ENCODE measurements at places on chromosomes 1 and 21. TPM values are rescaled to one million over a fixed set of nuclear protein-coding genes. Genes with fewer than 3 reads are reported as not detected.
A peak's percentile ranks its signal among the peaks of the same experiment; 100 is the strongest.

Gene HPCAL4
- total RNA-seq: 0.55 TPM

Gene LIPI
- total RNA-seq: not detected

Gene FCRL2
- total RNA-seq: not detected

Gene PYHIN1
- total RNA-seq: 12.5 TPM

Gene PLPPR4
- total RNA-seq: not detected

GRCh38 chr1:32291708-32292538 lies at the start of gene HDAC1:
TSS of gene HDAC1 (plus strand) at chr1:32292083. CDS start at chr1:32292170, 87 bp downstream.
- H3K36me3 ChIP-seq: peaks cover 34% of the 10 kb centered on the region
- peak within 1 kb of the TSS; percentile 100 for H3K4me3 ChIP-seq
- H3K4me1 ChIP-seq: peaks cover 57% of the 10 kb centered on the region
- H3K27ac ChIP-seq: peak within 1 kb of the TSS; percentile 98

- H3K4me3 ChIP-seq: no peak overlapping the region
- no peak overlapping the region for H3K27ac ChIP-seq
- peaks cover 5% of the 10 kb centered on the region for H3K4me1 ChIP-seq
- DNase-seq: no peak
Observed at GRCh38 chr1:20358761-20359263, 68.1 kb downstream of the VWA5B1 start.

DNA sequence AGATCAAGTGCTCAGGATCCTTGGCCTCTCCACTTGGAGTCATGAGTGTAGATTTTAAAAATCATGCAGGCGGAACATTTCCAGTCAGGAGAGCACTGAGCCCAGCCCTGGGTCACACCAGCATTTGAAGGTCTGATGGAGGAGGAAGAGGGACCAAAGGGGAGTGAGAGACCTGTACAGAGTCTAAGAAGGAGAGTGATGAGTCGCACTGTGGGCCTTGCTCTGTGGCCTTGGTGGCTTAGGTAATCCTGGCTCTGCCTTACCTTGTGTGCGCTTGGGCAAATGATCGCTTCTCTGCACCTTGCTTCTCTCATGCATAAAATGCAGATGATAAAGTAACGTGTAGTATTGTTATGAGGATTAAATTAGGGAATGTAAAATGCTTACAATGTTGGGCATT lies 225.3 kb downstream of the SDCCAG8 start:
- H3K27me3 ChIP-seq: no peaks in the 10 kb centered on the region
- peaks cover 26% of the 10 kb centered on the region for H3K4me1 ChIP-seq
- no peak overlapping the region for H3K27ac ChIP-seq
- H3K36me3 ChIP-seq: no peaks in the 10 kb centered on the region
- no peak overlapping the region for H3K4me3 ChIP-seq

DNA sequence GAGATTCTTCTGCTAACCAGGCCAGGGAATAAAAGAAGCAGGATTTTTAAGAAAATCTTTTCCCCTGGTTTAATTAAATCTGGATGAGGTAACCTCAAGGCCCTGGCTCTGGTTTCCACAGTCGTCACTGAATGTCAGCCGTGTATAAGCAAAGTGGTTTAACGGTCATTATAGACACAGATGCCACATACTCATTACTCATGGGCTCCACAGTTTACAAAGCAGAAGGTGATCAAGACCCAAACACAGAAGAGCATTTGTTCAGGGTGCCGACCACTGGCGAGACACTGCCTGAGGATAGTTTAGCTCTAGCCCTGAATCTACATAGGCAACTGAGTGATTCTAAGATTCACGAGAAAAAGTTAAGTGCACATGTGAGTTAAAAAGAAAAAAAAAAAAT lies 27.8 kb upstream of the RAP1GAP start:
- peaks cover 22% of the 10 kb centered on the region for H3K4me1 ChIP-seq
- peaks cover 48% of the 10 kb centered on the region for H3K36me3 ChIP-seq
- no peak overlapping the region for H3K27ac ChIP-seq
- no peak overlapping the region for H3K4me3 ChIP-seq
- H3K27me3 ChIP-seq: no peaks in the 10 kb centered on the region

DNA sequence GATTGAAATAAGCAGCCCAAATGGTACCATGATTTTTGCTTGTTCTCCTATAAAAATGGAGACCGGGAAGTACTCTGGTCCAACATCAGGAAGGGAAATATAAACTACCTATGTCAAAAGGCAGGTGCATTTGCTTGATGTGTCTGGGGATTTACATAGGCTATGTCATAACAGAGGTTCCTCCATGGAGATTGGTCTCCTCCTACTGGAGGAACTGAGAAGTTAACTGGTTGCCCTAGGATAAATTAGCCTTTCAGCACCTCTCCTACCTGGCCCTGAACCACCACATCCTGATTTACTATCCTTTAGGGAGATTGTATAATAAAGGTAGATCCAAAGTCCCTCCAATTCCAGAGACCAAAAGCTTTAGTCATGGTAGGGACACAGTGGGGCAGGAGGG lies 1109.3 kb upstream of the B3GALT2 start:
- peak; percentile 53 for DNase-seq
- H3K27me3 ChIP-seq: no peaks in the 10 kb centered on the region

- H3K27me3 ChIP-seq: no peaks in the 10 kb centered on the region
- peaks cover 22% of the 10 kb centered on the region for H3K4me1 ChIP-seq
- no peak overlapping the region for H3K4me3 ChIP-seq
- DNase-seq: no peak
Observed at GRCh38 chr1:89999628-90000027, 4.7 kb downstream of the ZNF326 start.

- H3K4me1 ChIP-seq: peaks cover 40% of the 10 kb centered on the region
- no peaks in the 10 kb centered on the region for H3K27me3 ChIP-seq
- DNase-seq: no peak
- no peak overlapping the region for H3K4me3 ChIP-seq
Observed at GRCh38 chr1:150558761-150559655, 9.8 kb downstream of the ADAMTSL4 start.

DNA sequence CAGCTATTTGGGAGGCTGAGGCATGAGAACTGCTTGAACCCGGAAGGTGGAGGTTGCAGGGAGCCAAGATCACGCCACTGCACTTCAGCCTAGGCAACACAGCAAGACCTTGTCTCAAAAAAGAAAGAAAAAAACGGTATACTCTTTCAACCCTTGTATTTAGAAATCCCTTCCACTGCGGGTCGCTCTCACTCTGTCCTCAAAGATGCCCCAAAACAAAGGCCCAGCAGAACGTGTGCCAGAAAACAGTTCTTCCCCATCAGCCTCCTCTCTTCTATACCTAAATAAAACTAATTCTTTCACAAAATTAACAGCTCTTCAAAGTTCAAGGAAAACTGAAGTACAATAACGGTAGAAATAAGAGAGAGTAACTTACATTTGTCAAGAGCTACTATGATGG lies 13.2 kb downstream of the SETD4 start:
- no peak for DNase-seq
- H3K27ac ChIP-seq: no peak overlapping the region
- no peak overlapping the region for H3K4me3 ChIP-seq
- no peaks in the 10 kb centered on the region for H3K27me3 ChIP-seq
- H3K4me1 ChIP-seq: no peaks in the 10 kb centered on the region
- H3K36me3 ChIP-seq: peaks cover 56% of the 10 kb centered on the region

DNA sequence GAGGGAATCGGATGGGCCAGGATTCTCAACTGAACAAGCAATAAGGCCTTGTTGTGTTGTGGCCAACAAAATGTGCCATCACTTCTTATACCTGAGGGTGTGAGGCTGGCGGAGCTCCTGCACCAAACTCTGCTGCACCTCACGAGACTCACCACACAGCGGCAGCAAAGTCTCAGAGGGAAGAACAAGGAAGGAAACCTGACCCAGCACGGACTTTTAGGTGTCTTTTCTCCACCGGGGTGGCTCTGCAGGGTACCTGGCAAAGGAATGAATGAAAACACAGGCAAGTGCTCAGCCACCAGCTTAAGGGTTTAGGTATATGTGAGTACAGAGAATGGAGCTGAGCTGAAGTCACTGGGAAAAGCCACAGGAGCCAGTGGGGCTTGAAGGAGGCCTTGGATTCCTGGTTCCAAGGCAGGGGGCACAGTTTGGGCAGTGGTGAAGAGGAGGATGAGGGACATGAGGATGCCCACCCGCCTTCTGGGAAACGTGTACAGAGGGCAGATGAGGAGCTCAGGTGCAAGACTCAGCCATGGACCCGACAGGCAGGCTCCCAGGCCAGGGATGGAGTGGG lies 31.1 kb upstream of the HSD3B1 start:
- H3K4me3 ChIP-seq: no peak overlapping the region
- peak; percentile 51 for DNase-seq
- no peak overlapping the region for H3K27ac ChIP-seq
- H3K27me3 ChIP-seq: no peaks in the 10 kb centered on the region
- H3K36me3 ChIP-seq: no peaks in the 10 kb centered on the region

Measured in activated CD8-positive, alpha-beta T cell treated with anti-CD3 and anti-CD28 coated beads, Interleukin-2, amount 10 ng/mL, durations not matched to agents 7 days and 5 days (primary cell).